SW480 (cell line): ENCODE measurements at places on chromosomes 12 and 14.

GRCh38 chr14:94079891-94080620 lies 946 bp downstream of the DDX24 start:
- DNase-seq, result peak; percentile 41

- no peak for DNase-seq
Measured at GRCh38 chr14:88599326-88599725, 36.5 kb downstream of the ZC3H14 start.

DNA sequence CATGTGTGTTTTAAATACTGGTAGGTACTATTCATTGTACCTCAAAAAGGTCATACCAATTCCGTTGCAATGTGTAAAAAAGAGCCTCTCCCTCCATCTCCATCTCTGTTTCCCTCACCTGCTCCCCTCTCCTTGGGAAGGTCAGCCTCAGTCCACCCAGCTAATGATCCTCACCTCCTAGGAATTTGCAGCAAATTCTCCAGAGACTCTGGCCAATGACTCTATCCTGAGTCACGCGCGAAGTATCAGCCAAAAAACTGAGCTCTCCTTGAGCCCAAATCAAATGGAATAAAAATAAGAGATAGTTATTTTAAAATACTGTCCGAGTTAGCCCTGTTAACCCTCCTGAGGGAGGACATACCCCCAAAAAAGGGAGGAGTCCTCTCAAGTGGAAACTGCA lies 148.4 kb downstream of the DPF3 start:
- DNase-seq, result no peak

DNA sequence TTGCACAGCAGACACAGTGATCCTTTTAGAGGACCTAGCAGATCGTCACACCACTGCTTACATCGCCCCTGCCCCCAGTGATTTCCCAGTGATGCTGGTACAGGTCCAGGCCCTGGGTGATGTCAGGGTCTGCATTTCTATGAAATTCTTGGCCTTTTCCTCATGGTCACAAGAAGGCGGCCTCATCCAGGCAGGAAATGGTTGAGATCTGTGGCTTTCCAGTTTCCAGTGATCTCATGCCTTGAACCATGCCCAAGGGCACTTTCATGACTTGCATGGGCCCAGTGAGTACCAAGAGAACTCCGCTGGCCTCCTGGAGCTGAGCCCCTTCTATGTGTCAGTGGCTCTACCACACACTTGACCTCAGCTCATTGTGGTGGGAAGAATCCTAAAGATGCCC lies 41.9 kb upstream of the BDKRB2 start:
- DNase-seq, result no peak

- DNase-seq, result no peak
Measured at GRCh38 chr12:62401631-62402030, 65.0 kb upstream of the MON2 start.

DNA sequence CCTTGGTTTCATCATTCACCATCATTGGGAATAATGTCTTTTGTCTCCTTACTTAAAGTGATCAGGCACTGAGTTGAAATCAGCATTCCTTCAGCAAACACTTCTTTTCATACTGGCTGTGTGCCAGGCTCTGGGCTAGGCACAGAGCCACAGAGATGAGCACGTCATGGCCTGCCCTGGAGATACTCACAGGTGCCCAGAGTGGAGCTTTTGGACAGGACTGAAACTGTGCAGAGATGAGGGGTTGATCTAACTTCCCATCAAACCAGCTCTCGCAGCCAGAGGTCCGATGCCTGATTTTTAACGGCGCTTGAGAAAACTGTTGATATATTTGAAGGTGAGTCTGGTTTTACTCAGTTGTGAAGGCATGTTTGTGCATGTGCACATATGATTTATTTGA lies 43.1 kb downstream of the CACNA1C start:
- DNase-seq, result no peak

GRCh38 chr14:36161776-36162175 lies 14.7 kb downstream of the PTCSC3 start:
- peak; percentile 13 for DNase-seq

DNA sequence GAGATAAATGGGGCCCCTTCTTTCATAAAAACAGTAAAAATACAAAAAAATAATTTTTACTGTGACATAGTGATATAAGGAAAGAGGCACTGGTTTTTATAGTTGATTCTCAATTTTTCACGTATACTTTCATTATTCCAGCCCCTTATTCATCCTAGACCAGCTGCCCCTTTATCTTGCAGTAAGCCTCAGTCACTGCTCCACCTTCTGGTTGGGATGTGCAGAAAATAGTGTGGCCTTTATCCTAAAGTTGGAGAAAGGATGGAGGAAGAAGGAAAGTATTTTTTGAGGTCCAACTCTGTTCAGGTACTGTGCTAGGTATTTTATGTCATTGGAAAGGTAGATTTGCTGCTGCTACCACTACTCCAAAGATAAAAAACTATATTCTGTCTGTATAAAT lies 172.7 kb downstream of the ANO6 start:
- peak; percentile 36 for DNase-seq

DNA sequence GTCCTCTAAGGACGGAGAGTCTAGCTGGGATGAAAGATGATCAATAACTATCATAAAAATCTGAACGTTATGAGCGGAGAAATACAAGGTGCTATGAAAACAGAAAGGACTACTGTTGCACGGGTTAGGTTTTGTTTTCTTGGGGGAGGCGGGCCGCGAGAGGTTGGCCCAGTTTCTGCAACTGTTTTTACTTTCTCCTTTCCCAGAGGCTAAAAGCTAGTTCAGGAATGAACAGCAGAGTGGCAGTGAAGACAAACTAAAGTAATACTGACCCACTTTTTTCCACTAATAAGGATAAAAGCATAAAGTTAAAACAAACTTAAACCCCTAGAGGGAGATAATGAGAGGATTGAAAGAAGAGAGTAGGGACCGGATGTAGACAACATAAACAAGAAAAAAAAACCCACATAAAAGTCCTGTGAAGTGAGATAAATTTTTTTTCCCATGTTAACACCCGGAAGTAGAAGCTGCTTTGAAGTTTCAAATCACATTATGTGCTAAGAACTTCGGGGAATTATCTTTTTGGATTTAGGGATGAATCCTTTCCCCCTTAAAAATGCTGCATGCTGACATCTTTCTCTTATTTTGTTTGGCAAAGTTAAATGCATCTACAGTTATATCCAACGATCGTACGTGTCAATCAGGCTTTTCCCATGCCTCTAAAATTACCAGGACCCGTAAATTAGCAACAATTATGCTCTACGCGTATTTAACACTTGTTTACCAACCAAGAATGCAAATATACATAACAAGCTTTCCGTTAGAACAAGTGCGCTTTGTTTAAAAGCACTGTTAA lies 1.0 kb upstream of the CDK17 start:
- peak; percentile 95 for DNase-seq

- no peak for DNase-seq
Measured at GRCh38 chr12:101959607-101960006, 82.2 kb downstream of the DRAM1 start.

DNA sequence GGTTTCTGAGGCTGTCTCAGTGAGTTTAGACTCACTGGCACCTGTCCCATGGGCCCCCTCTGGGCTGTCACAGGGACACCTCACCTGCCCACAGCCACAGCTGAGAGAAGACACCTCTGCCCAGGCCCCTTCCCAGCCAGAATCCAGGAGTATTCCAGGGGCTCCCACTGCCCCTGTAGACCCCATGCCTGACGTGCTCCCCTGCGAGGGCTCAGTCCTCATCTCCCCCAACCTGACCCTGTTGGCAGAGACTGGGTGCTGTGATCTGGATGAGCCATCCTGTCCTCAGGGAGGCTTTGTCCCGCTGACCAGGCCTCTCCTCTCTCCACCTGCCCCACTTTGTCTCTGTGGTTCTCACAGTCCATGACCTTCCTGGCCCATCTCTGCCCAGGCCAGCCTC lies 89.4 kb downstream of the DHRS2 start:
- no peak for DNase-seq

DNA sequence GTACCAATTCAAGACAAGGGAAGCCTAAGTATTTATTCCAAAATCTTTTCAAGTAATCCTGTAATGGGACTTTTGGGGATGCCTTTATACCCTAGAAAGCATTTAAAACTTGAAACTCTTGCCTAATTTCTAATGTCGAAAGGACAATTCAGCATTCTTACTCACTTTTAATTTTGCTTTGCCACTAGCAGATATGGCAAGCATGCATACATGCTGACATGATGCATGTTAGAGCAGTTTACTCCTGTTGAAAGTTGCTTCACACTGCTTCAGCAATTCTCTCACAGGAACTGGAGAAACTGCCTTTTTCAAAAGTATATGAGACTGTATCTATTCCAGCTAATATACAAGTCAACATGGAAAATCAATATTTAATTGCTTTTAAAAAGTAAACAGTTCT lies 79.9 kb downstream of the TAOK3 start:
- no peak for DNase-seq

DNA sequence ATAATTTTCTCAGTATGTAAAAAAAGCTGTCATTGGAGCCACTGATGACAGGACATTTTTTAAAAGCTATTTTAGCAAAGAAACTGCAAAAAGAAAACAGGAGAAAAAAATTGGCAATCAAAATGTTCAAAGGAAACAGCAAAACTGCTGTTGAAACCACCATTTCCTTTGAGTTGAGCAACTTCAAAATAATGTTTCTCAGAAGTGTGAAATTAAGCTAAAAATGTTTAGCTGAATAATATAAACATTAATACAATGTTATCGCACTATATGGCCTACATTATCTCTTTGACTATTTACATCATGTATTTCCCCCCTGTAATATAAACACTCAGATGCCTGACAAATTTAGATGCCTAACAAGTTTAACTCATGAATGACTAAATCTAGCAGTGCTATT lies 23.4 kb upstream of the GLIPR1 start:
- no peak for DNase-seq

- no peak for DNase-seq
Measured at GRCh38 chr12:3250576-3250975, 173.4 kb downstream of the TSPAN9 start.

DNA sequence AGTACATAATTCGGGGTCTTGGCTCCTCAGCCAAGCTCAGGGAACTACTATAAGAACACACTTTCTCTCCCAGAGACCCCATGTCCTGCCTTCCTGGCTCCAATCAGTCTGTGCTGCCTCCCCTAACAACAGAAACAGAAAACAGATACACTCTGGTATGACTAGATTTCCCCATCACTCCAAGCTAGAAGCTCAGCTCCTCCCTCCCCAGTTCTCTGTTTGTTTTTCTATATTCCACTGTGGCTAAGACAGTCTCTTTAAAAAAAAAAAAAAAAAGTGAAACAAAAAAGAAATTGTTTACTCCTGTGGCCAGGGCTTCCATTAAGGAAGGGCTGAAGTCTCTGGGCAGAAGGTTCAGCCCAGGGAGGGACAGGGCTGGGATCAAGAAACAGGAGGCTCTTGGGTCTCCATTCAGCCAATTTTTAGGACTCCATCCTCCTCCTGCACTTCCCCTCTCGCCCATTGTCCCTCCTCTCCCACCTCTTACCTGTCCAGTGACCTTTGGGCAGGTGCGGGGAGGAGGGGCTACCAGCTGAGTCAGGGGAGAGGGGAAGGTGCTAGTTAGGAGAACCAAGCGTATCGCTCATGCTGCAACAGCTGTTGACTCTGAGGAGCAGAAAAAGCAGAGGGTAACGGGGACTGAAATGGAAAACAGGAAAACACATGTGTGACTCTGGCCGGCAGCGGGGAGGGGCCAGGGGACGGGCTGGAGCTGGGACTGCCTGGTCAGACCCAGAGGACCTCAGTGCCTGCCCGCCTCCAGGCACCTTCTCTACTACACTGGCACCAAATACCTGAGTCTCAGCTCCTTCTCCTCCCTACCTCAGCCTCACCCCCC lies 4.1 kb upstream of the SLC7A7 start:
- no peak for DNase-seq

- peak; percentile 41 for DNase-seq
Measured at GRCh38 chr12:22993609-22994315, 368.8 kb downstream of the ETNK1 start.

GRCh38 chr12:106091446-106091820 lies 47.3 kb downstream of the NUAK1 start:
- no peak for DNase-seq

DNA sequence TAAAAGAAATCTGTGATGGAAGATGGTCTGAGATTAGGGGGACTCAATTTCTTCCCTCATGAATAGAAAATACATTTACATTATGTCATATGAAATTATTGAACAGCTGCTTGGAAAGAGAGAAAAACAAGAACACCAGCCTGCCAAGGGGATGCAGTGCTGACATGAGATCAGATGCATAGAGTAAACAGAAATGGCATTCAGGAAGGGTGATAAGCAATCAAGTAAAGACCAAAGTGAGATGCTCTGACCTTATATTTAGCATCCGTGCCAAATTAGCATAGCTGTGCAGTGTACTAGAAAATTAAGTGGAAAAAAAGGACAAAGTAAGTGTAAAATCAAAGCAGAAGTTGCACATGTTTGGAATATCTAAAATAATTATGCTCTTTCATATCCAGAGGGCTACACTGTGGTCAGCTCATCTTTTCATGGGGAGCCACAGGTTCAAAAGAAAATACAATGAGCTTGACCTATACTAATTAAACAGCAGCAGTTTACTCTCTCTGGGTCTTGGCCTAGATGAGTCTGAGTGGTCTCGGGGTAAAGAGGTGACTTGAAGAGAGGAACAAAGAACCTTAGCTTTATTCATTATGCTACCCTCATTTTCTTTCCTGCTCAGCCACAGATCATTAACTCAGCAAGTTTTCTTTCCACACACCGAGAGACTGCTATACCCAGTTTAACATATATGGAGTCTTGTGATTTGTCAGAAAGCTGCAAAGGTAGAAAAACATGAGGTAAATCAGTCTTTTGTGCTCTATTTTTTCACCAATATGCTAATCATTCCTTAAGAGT lies 359.4 kb upstream of the FOXG1 start:
- DNase-seq, result no peak

GRCh38 chr12:53564278-53564677 lies 57.0 kb upstream of the NPFF start:
- no peak for DNase-seq

DNA sequence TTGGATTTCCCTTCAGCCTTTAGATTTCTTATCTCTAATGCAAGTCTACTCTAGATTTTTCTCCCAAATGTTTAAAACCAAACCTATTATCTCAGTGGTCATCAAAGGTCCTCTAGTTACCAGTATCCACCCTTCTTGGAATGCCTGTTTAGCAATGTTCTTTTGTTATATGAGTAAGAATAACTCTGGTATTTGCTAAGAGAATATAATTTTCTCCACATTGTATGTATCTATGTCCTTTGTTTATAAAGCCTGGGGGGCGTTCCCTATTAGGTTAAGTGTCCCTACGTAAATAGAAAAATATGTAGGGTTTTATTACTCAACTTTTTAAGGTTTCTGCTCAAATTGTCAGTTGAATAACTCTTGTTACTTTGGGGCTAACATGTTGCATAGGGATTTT lies 27.3 kb downstream of the PPM1A start:
- DNase-seq, result no peak

GRCh38 chr12:68334132-68334531 lies 2.0 kb upstream of the MDM1 start:
- peak; percentile 12 for DNase-seq
